Endodermal cell (in vitro differentiated cells): ENCODE measurements at places on chromosomes 6 and 20. TPM values are rescaled to one million over a fixed set of nuclear protein-coding genes. Genes with fewer than 3 reads are reported as not detected.

DNA sequence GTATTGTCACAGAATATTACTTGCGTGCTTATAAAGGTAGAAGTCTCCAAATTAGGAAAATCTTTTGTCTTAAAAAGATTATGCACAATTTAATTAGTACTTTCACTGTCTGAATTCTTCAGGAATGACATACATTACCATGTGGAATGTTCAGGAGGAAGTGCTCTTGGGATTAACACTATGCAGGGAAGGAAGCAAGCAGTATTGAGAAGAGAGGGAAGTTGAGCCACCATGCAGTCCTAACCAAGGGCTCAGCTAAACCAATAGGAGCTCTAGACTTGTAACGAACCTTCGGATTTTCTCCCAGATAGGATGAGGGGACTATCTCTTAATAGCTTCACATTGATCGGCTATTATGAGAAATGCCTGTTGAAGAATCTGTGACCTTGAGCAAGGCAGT, 918.4 kb upstream of the MANEA start:
- no peaks in the 10 kb centered on the region for H3K27me3 ChIP-seq
- H3K36me3 ChIP-seq: no peaks in the 10 kb centered on the region
- H3K4me1 ChIP-seq: no peaks in the 10 kb centered on the region
- no peak overlapping the region for H3K4me3 ChIP-seq
- DNase-seq: no peak

- H3K36me3 ChIP-seq: no peaks in the 10 kb centered on the region
- no peak for DNase-seq
- H3K4me3 ChIP-seq: no peak overlapping the region
- no peaks in the 10 kb centered on the region for H3K27me3 ChIP-seq
- no peaks in the 10 kb centered on the region for H3K4me1 ChIP-seq
These were observed 36.8 kb upstream of the L3MBTL3 start for GRCh38 chr6:129981598-129981997.

DNA sequence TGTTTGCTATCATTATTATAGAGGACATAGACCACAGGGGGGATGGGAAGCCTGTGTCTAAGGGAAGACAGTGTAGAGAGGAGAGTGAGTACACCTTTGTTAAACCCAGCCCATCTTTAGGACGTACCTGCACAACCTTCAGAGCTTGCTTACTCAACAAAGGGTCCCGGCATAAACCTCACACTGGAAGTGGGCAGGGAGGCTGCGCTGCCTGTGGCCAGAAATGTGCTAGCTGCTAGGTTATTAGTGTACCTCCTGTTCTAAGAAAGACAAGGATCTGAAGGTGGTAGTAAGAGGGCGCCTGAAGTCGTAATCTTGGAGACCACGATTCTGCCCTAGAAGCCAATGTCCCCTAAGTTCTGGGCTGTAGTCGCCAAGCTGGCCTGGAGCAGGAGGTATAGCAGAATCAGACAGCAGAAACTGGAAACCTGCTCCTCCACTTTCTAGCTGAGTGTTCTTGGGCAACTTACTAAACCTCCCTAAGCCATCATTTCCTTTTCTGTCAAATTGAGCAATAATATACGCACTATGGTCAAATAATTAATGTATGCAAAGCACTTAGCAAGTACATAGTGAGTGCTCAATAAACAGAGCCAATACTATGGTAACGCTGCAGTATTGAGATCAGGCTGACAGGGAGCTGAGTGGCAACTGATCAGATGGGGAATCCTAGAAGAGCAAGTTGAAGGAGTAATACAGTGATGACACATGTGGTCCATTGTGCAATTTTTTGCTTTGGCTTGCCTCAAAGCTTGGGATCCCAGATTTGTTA, 16.8 kb upstream of the AKIRIN2 start:
- H3K27me3 ChIP-seq: no peaks in the 10 kb centered on the region
- no peak for DNase-seq
- H3K4me1 ChIP-seq: peaks cover 5% of the 10 kb centered on the region
- no peak overlapping the region for H3K4me3 ChIP-seq

The VNN1 gene
- not detected in 2 replicates for total RNA-seq

The CALHM5 gene
- 0.17 to 0.18 TPM in 2 of 3 replicates, not detected in the other for total RNA-seq

- no peaks in the 10 kb centered on the region for H3K27me3 ChIP-seq
- no peaks in the 10 kb centered on the region for H3K36me3 ChIP-seq
- H3K4me1 ChIP-seq: no peaks in the 10 kb centered on the region
- H3K4me3 ChIP-seq: no peak overlapping the region
- no peak overlapping the region for H3K27ac ChIP-seq
These were observed 377.5 kb downstream of the CDKAL1 start for GRCh38 chr6:20911712-20912111.
